ENCODE measurements at places on chromosomes 3 and 15.

GRCh38 chr3:53566461-53567145, 72.2 kb downstream of the CACNA1D start:
- no peak for DNase-seq

- no peak for DNase-seq
Measured at GRCh38 chr3:175224051-175224450, 364.9 kb downstream of the NAALADL2 start.

GRCh38 chr15:23370578-23370977, 16.0 kb downstream of the GOLGA8S start:
- no peak for DNase-seq

DNA sequence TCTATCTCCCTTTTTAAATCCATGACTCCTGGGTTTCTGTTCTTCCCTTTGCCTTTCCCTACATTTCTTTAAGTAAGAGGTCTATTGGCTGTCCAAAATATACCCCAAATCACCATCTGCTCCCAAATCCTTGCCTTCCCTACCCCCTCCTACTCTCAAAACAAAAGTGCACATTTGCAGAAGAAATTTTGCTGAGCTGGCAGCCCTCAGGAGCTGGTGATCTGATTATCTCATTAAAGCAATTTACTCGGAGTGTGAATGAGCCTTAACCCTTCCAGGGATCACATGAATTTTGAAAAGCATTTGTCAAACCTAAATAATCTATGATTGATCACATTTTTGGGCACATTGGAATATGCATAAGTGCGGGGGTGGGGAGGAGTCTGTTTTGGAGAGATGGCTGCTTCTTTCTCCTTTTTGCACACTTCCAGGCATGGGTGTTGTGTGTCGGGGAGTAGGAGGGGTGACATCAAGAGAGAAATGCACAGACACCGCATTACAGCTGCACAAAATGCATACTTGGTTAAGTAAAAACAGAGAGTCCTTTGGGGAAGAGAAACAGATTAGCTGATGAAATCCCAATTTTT, 892.6 kb downstream of the TUSC7 start:
- no peak for DNase-seq

DNA sequence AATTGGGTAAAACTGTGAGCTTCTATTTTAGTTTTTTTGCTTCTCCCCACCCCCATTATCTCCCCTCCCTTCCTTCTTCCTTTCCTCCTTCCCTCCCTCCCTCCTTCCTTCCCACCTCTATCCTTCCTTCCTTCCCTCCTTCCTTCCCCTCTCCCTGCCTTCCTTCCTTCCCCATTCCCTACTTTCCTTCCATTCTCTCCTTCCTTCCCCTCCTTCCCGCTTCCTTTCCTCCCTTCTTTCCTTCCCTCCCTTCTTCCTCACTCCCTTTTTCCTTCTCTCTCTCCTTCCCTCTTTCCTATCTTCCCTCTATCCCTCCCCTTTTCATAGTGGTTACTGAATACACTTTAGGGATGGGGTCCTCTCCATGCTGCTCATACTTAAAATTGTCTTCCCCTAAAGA, 40.4 kb upstream of the C3orf22 start:
- DNase-seq: no peak

GRCh38 chr3:29140666-29141065, 140.2 kb upstream of the RBMS3 start:
- no peak for DNase-seq

GRCh38 chr3:164687902-164688301, 390.4 kb downstream of the SI start:
- DNase-seq: no peak

GRCh38 chr3:195802795-195803194, 8.9 kb downstream of the MUC4 start:
- no peak for DNase-seq

DNA sequence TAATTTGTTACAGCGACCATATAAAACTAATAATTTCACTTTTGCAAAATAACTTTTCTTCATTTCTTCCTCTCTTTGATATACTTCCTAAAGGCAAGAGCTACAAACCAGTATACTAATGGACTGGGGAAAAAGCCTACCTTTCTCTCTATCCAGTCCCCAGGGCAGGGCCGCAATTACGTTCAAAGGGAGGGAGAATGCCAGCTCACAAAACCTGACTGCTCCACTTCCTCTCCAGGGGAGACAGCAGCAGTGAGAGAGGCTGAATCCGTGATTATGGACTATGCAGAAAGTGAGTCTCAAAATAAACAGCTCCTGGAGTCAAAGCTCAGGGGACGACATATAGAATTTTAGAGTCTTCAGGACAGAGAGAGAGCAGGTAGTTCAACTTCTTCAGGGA, 126.9 kb upstream of the HES1 start:
- DNase-seq: no peak

Data from activated naive CD8-positive, alpha-beta T cell treated with anti-CD3 and anti-CD28 coated beads, Interleukin-2, amount 50 U/mL, for 24 hours (primary cell).